ENCODE measurements at places on chromosomes 11 and 22.
A peak's percentile ranks its signal among the peaks of the same experiment; 100 is the strongest.

- DNase-seq: no peak
Measured at GRCh38 chr22:29647954-29648737, 44.7 kb downstream of the NF2 start.

DNA sequence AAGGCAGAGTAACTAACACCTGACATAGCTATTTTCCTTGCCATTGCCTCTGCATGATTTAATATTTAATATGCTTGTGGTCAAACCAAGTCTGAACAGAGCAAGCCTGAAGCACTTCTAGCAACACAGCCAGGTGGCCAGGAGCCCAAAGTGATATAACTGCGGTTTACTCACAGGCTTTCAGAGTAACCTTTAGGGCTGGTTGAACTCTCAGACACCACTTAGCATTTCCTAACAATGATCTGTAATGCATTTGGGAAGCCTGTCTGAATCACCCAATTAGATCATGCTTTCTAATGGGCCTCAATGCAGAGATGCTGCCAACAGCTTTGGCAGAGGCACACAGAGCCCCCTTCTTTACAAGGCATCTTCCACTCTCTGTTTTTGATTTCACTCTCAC lies 96.1 kb downstream of the FDX1 start:
- no peak for DNase-seq

DNA sequence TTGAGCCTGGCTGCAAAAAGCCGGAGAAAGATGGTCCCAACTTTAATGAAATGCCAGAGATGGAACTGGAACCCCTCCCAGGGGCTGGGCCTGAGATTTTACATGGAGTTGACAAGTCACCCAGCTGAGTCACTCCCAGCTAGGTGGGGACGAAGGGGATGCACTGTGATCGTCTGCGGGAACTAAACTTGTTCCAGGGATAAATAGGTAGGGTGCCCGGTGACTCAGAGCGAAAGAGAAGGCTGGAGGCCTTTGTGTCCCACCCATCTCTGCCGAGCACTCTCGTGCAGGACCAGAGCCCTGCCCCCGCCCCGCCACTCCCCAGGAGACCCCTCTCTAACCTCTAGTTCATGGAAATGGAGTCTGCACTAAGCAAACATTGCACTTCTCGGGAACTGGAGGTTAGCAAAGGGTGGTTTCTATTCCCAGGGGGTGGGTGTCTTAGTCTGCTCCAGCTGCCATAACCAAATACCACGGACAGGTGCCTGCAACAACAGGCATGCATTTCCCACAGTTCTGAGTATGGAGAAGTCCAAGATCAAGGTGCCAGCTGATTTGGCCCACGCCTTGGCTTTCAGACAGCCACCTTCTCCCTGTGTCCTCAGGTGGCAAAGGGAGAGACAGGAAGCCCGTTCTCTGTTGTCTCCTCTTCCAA lies 60.7 kb upstream of the FADD start:
- no peak for DNase-seq

DNA sequence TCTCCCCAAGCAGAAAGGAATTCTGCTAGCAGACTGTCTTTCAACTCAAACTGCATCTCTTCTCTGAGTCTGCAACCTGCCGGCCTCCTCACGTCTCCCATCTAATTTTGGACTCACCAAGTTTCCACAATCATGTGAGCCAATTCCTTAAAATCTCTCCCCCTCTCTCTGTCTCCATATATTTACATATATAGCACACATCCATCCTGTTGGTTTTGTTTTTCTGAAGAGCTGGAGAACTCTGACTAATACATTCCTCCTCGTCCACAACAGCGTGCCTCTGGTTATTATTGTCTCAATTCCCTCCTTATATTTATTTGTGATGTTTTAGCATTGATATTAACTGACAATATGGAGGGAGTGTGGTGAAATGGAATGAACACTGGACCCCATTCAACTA lies 29.6 kb upstream of the FJX1 start:
- DNase-seq: no peak

DNA sequence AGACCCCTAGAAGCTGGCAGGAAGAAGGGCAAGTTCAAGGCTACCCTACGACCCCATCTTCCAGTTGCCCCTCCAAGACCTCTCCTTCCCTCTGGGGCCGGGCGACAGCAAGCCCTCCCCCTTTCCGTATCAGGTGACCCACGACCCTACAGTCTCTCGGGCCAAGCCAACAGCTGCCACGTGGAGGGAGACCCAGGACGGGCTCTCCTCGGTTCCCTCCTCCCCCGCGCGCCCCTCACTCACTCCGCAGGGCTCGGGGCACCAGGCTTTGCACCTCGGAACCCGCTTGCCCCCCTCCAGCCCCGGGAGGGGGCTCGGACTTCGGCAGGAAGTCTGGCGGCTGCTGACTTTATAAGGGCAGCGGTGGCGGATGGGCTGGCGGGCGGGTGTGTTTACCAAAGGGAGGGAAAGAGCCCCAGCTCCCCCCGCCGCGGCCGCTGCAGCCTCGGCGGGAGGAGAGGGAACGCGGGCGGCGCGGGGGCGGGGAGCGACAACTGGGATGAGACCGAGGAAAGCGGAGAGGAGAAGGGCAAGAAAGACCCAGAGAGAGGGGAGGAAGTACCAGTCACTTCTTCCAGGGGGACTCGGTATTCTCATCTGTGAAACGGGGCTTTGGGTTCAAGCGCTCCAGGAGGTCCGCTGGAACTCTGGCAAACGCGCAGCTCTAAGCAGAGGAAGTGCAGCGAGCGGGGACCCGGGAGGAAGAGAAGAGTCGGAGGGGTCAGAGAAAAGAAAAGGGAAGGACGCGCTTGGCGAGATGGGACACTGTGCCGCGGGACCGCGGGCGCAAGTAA lies 767 bp downstream of the SLC43A1 start:
- peak; percentile 51 for DNase-seq

DNA sequence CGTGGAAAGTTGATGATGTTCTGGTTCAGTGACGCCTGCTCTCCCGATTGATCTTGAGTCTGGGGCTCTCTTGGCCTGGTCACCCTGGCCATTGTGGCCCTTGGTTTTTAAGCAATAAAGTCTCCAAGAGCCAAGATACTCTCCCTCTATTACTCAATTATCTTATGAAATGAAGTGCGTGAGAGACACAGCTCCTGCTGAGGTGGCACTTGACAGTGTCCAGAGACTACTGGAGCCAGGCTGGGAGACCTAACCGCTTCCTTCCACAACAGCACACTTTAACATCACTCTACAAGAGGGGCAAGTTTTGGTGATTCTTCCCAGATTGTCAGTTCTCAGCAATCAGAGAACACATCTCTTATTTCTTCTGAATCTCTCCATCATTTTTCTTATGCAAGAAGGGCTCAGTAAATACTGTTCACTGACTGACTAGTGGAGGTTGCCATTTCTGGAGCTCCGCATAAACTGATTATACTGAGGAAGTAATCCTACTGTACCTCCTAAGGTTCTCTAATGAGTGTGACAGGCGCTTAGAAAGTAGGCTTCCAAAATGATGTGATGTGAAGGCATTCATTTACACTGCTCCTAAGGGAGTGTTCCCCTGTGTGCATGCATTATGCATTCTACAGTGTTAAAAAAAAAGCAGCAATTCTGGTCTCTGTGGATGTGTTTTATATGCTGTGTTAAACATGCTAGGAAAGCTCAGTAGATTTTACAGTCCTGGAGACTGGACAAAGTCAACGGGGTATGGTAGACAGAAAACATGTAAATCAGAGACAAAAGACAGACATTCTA lies 968.0 kb downstream of the OPCML start:
- no peak for DNase-seq

- DNase-seq: no peak
Measured at GRCh38 chr11:100338144-100338840, 348.8 kb upstream of the ARHGAP42 start.

- no peak for DNase-seq
Measured at GRCh38 chr22:28222052-28222451, 303.0 kb upstream of the PITPNB start.

GRCh38 chr11:118497831-118498230 lies 29.4 kb upstream of the TTC36 start:
- no peak for DNase-seq

DNA sequence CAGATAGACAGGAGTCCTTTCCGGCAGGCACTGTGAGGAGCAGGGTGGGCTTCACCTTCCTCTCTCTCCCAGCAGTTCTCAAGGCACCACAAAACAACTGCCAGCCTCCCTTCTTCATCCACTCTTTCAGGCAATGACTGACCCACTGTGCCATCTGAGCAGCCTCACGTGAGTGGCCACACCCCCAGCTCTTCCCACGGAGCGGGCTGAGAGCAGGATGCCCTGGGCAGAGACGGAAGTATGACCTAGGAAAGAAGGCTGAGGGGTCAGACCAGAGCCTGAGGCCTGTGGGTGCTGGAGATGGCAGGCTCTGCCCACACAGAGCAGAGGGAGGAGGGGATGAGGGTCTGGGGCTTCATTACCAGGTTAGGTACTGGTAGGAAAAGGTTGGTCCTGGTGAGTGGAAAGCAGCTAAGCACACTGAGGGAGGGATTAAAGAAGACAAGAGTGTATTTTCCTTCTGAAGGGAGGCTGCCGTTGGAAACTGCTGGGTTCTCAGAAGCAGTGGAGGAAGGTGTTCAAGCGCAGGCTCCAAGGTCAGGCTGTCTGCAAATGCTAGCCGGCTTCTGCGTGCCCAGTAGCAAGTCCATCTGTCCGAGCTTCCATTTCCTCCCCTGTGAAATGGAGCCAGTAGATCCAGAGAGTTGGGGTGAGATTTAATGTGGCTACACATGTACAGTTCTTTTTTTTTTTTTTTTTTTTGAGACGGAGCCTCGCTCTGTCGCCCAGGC lies 4.6 kb downstream of the NLRP6 start:
- DNase-seq: no peak

GRCh38 chr22:47129902-47130635 lies 367.6 kb downstream of the TBC1D22A start:
- peak; percentile 59 for DNase-seq

DNA sequence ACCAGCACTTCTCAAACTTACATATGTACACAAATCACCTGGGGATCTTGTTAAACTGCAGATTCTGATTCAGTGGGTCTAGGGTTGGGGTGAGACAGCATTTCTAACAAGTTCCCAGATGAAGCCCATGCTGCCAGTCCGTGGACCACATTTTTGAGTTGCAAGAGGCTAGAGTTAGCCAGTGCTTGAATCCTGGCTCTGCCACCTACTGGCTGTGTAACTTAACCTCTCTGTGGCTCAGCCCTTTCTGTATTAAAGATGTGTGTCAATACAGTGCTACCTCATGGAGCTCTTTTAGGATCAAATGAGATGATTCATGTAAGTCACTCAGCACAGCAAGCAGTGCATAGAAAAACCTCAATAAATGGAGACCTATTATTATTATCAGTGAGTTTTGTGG lies 90.2 kb upstream of the ISX start:
- no peak for DNase-seq

DNA sequence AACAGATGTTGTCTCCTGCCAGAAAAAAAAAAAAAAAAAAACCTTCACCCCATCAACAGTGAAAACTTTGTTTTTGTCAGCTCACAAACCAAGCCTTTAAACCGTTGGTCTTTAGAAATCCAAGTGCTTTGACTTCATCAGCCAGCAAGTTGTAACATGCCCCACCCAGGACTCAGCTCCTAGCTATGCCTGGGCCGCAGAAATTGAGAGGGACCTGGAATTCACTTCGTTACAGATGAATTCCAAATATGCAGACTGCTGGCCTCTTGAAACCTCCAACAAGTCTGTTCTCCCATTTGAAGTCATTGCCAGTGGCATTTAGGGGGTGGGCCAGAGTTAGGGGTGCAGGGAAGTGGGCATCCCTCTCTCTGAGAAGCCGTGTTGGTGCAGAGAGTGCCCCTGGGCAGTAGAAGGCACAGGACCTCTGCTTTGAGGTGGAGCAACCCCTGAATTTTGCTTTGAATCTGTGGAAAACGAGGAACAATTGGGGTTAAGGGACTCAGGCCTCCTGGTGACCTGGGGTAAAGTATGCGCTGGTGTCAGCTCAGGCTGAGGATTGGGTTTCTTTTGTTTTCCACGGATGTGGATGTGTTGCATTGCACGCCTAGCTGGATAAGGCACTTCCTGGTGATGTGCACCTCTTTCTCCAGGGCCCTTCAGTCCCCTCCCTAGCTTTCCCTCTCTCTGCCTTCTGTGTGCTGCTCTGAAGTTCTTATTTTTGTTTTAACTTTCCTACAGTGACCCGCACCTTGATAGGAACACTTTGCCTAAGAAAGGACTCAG lies 109.5 kb downstream of the DBX1 start:
- DNase-seq: no peak

- DNase-seq: no peak
Measured at GRCh38 chr22:25062386-25063085, 110.0 kb downstream of the KIAA1671 start.

DNA sequence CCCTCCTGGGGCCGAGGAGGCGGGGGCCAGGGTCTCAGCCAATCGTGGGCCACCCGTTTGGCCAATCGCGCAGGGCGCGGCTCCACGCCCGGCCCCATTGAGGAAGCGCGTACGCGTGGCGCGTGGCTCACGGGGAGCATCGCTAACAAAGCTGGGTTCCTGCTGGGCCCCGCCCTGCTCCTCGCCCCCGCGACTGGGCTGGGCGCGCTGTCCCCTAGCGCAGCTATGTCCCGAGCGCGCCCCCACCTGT lies 614 bp upstream of the ASCL2 start:
- peak; percentile 22 for DNase-seq
